ENCODE measurements at places on chromosomes 5 and 9.

DNA sequence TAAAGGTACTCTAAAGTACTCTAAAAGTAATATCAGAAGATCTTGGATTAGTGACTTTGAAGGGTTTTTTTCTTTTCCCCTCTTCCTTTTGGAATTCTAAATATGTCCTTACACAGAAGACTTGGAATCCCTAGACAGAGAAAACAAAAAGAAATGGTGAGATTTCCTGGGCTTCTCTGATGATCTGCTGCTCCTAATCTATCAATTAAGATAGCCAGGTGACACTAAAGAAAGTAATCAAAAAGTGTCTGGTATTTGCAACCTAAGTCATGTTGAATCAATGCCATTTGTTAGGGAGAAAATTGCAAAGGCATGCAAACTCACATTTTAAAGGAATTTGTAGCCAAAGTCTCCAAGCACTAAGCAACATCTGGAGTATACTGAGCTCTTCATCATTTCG lies 29.5 kb upstream of the MYO10 start:
- no peak overlapping the region for H3K27ac ChIP-seq
- H3K27me3 ChIP-seq: no peaks in the 10 kb centered on the region
- H3K36me3 ChIP-seq: no peaks in the 10 kb centered on the region
- DNase-seq: no peak
- H3K4me1 ChIP-seq: no peaks in the 10 kb centered on the region

DNA sequence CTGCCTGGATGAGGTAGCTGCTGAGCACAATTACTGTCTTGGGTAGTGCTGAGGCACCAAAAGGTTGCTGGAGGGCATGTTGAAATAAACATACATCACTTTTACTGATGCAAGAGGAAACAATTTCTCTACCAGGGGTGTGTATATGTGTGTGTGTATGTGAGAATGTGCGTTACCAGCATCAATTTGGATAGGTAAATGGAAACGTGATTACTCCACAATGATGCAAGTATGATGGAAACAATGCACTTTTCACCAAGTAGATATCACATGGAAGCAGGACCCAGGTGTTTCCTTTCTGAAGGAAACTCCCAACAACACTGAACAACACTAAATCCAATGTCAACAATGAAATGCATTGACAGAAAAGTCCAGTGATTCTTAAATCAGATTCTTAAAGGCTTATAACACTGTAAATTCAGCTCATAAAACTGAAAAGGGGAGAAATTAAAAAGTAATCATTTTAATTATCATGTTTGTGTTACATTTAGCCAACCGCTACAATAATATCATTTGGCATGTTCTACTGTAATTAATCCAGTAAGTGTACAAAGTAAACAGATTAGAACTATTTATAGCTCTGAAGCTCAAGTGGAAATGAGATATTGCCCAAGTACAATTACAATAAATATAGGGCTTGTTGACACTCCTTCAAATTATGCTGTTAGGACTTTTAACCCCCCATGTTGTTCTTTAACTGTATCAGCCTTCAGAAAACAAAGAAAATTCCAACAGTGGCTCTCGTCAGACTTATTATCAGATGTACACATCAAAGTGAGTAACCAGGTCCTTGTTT lies 25.3 kb downstream of the YIPF5 start:
- DNase-seq: no peak
- H3K27me3 ChIP-seq: no peaks in the 10 kb centered on the region
- no peak overlapping the region for H3K27ac ChIP-seq
- H3K4me1 ChIP-seq: peaks cover 12% of the 10 kb centered on the region
- H3K36me3 ChIP-seq: no peaks in the 10 kb centered on the region

- H3K4me1 ChIP-seq: peaks cover 32% of the 10 kb centered on the region
- peak; percentile 68 for DNase-seq
- H3K27me3 ChIP-seq: no peaks in the 10 kb centered on the region
- H3K4me3 ChIP-seq: no peak overlapping the region
Measured at GRCh38 chr9:76658510-76659231, 105.6 kb upstream of the PCA3 start.

DNA sequence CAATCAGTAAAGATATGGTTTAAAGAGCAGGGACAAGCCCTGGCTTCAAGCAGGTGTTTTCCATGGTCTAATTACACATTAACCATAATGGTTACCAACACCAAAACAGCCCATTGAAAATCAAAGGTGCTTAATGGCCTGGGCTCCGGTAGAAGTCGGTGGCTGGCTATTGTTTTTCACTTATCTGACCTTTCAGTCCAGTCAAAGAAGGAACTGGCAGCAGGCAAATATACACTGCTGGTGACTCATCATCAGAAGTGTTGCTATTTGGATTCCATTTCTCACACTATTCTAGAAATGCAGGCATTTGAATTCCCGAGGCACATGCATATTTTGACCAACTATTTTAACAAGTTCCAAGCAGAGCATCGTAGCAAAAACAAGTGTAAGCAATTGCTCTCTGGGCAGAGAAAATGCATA lies 26.3 kb upstream of the GABRP start:
- no peaks in the 10 kb centered on the region for H3K36me3 ChIP-seq
- H3K27ac ChIP-seq: no peak overlapping the region
- no peaks in the 10 kb centered on the region for H3K4me1 ChIP-seq
- no peaks in the 10 kb centered on the region for H3K27me3 ChIP-seq
- no peak overlapping the region for H3K4me3 ChIP-seq
- no peak for DNase-seq

- H3K27me3 ChIP-seq: no peaks in the 10 kb centered on the region
- no peak overlapping the region for H3K27ac ChIP-seq
- H3K4me1 ChIP-seq: no peaks in the 10 kb centered on the region
- no peak for DNase-seq
- H3K36me3 ChIP-seq: no peaks in the 10 kb centered on the region
- no peak overlapping the region for H3K4me3 ChIP-seq
Measured at GRCh38 chr5:23257656-23258055, 249.8 kb upstream of the PRDM9 start.

DNA sequence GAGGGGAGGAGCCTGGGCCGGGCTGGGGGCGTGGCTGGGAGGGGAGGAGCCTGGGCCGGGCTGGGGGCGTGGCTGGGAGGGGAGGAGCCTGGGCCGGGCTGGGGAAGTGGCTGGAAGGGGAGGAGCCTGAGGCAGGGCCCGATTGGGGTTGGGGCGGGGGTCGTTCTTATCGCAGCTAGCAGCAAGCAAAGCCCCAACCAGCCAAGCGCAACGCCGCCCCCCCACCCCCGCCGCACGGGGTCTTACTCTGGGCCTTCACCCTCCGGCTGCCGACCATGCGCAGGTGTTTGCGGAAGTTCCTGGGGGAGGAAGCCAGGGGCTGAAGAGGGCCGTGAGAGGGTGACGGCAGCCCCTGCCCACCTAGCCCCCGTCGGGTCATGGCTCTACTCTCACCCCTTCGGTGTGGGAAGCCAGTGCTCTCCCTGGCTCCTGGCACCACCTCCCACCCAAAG lies 5.0 kb downstream of the NSMF start:
- peaks cover 3% of the 10 kb centered on the region for H3K36me3 ChIP-seq
- H3K4me1 ChIP-seq: peaks cover 57% of the 10 kb centered on the region
- H3K27me3 ChIP-seq: no peaks in the 10 kb centered on the region
- H3K27ac ChIP-seq: peak overlapping the region; percentile 73
- no peak overlapping the region for H3K4me3 ChIP-seq
- DNase-seq: peak; percentile 86

DNA sequence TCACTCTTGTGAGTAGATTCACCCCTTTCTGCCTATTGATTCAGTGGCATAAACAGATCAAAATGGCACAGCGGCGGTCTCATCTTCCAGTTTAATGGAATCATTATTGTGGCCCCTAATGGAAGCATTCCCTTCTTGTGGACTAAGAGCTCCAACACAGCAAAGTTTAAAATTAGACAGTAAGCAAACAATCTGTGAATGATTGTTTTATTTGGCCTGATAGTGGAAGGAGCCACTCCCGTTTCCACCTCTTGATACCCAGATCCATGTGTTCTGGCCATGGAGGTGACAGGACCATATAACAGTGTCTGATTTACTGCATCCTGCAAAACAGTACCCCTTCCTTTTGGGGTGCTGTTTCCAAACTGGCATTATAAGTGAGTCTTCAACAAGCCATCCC lies 41.2 kb upstream of the BARX1 start:
- no peak overlapping the region for H3K27ac ChIP-seq
- H3K27me3 ChIP-seq: peaks cover 13% of the 10 kb centered on the region
- H3K36me3 ChIP-seq: no peaks in the 10 kb centered on the region
- no peak for DNase-seq
- H3K4me1 ChIP-seq: no peaks in the 10 kb centered on the region
- no peak overlapping the region for H3K4me3 ChIP-seq
